ENCODE measurements at places on chromosomes 1 and 21.

GRCh38 chr1:204411451-204412204 is at the start of gene PPP1R15B:
Gene PPP1R15B, minus strand, starts transcription at chr1:204411817. Its CDS starts 406 bp downstream, at chr1:204411411.
- peak; percentile 91 for DNase-seq

GRCh38 chr1:110879758-110880606 is 7.0 kb downstream of the CD53 start:
- no peak for DNase-seq

GRCh38 chr1:161484613-161485012 is 20.6 kb upstream of the FCGR2A start:
- no peak for DNase-seq

- DNase-seq, result no peak
Measured at GRCh38 chr1:112457241-112457640, 51.5 kb upstream of the WNT2B start.

DNA sequence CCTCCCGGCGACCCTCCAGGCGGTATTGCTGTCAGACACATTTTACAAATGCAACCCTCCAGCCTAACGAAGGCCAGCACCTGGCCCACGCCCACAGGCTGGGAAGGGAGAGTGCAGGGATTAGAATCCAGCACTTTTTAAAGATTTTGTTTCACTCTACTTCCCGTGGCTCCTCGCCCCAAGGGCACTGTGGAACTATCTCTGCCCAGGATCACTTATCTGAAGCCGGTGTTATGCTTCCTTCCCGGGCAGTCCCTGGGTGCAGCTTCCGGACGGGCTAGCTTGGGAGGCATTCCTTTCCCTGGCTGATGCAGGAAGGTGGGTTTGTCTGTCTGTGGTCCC is 35.8 kb downstream of the CCN1 start:
- no peak for DNase-seq

GRCh38 chr1:167650269-167651160 is 20.5 kb downstream of the RCSD1 start:
- DNase-seq, result no peak

DNA sequence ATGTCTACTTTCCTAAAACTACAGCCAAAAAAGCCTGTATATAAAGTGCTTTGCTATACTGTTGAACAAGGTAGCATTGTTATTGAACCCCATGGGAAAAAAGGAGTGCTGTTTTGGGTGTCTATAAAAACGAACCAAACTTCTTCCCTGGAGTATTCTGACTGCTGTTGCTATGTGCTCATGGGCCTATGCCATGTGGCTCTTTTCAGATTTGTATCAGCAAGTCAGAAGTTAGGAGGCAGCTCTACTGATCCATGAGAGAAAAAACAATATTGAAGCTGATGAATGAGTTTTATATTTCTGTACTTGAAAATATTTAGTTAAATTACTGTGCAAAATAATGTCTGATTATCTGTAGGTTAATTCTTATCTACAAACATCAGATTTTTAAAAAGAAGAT is 66.5 kb downstream of the ADGRL2 start:
- DNase-seq, result no peak

DNA sequence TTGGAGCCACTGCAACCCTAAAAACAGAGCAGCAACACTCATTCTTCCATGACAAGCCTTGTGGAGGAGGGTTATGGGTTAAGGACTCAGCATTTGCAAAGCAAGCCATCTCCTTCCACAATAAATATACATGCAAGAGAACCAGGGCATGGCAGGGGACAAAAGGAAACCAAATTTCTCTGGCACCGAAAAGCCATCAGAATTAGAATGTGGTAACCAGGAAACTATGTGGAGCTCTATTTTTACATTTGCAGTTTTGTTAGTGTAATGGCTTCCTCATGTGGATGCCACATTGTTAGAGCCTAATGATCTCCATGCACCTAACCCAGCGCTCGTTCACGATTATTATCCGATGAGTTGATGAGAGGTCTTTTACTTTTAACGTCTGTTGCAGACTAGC is 91.7 kb downstream of the NAV1 start:
- no peak for DNase-seq

DNA sequence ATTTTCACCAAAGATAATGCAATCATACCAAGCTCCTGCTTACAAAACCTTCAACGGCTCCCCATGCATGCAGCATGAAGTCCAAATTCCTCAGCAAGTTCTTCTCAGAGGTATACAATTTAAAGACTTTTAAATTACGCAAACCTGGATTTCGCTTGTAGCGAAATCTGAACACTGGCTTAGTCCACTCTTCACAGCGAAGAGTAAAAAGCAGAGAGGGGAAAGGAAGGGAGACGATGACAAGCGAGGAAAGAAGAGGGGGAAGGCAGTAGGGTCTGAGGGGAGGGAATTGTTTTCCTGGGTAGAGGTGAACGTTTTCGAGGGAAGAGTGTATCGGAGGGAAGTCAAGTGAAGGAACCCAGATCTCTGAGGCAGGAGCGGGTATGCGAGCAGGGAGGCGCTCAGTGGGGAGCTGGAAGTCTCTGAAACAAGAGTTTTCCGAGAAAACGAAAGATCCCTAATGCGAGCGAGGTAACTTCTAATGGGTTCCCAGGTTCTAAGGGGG is 790 bp downstream of the TESK2 start:
- no peak for DNase-seq

GRCh38 chr1:179318491-179318890 is 24.9 kb downstream of the SOAT1 start:
- DNase-seq, result no peak

- DNase-seq, result no peak
Measured at GRCh38 chr1:232179896-232180778, 449.8 kb downstream of the SIPA1L2 start.

DNA sequence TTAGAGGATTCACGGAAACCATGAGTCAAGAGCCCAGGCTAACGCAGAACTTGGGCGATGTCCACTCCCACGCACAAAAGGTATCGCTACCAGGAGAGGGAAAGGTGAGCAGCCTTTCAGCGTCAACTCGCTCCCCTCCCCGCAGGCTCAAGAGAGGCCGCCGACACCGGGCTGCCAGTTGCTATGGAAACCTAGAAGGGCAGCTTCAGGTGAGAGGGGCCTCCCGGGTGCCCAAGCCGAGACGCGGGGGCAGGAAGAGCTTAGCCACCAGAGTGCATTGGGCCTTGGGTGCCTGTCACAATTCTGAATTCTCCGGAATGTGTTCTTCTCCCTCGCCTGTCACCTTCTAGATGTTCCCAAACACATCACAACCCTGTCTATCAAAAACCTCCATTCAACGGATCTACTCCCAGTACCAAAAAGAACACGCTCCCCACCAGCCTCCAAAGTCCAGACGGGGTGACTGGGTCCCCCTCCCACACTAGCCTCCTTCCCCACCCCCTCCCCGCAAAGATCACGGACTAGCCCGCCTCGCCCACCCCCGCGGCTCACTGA is 694 bp downstream of the MEAF6 start:
- peak; percentile 54 for DNase-seq

DNA sequence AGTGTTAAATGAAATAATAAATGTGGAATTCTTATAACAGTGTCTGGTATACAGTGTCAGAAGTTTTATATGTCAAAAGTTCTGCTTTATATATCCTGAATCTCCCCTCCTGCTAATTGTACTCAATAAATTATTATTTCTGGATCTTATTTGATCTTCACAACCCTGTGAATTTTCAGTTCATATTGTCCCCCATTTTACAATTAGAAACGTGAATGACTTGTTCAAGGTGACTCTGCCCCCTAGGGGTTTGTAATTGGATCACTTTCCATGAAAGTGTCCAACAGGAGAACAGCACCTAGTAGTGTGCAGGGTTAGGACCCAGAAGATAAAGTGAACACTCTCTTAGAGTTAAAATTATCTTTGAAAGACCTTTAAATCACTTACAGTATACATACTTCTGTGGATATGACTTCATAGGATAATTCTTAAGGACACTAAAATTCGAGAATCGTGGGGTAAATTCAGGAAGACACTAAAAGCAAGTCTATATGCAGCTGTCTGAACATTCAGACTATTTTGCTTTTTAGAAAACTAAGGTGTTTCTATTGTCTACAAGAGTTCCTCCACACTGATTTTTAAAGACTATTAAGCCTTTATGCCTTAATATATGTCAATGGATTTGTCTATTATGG is 4.5 kb upstream of the DDR2 start:
- no peak for DNase-seq

- DNase-seq, result no peak
Measured at GRCh38 chr1:64894438-64895196, 71.7 kb downstream of the JAK1 start.

- DNase-seq, result no peak
Measured at GRCh38 chr1:244324176-244324883, 127.4 kb downstream of the ADSS2 start.

DNA sequence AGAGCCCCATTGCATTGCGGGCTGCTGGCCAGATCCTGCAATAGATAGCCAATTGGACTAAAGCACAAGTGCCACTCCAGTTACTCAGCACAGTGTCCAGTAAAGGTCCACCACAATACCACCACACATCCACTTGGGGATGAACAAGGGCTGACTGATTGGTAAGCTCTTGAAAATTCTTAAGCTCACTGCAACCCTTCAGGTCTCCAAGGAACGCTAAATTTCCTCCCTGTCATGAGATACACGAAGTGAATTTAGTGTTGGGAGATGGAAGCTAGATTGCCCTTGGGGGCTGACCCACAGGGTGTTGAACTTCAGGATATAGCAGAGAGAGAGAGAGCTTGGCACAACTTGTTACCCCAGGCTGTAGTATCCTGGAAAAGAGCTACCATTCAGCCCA is 9.8 kb upstream of the AADACL3 start:
- no peak for DNase-seq

DNA sequence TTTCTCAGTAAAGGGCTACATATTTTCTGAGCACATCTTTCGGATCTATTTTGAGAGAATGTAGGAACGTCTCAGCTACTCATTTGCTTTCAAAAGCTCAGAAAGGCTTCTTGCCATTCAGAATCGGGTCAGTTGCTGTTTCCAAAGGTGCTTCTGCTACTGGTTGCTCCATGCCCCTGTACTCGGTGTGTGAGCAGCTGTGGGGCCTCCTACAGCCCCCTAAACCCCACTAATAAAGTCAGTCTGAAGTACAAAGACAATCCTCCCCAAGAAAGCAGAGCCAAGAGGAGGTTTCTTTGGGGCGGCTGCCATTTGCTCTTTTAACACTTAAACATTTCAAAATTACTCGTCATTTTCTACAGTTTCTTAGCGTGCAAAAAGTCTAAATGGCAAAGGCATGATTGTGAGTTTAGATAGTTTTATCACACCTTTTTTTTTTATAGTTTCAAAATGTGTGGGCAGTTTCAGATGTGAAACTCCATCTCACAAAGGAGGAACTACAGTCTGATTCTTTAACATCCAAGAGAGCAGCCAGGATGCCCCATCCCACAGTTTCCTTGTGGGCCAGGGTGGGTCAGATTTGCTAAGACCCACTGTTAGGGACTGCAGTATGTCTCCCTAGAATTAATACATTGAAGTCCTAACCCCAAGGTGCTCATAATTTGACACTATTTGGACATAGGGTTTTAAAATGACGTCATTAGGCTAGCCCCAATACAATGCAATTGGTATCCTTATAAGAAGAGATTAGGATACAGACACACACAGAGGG is 4.1 kb downstream of the RUNX1 start:
- no peak for DNase-seq

- DNase-seq, result no peak
Measured at GRCh38 chr1:235673981-235674380, 24.4 kb upstream of the GNG4 start.

- DNase-seq, result no peak
Measured at GRCh38 chr1:228798548-228798947, 63.3 kb downstream of the RHOU start.

DNA sequence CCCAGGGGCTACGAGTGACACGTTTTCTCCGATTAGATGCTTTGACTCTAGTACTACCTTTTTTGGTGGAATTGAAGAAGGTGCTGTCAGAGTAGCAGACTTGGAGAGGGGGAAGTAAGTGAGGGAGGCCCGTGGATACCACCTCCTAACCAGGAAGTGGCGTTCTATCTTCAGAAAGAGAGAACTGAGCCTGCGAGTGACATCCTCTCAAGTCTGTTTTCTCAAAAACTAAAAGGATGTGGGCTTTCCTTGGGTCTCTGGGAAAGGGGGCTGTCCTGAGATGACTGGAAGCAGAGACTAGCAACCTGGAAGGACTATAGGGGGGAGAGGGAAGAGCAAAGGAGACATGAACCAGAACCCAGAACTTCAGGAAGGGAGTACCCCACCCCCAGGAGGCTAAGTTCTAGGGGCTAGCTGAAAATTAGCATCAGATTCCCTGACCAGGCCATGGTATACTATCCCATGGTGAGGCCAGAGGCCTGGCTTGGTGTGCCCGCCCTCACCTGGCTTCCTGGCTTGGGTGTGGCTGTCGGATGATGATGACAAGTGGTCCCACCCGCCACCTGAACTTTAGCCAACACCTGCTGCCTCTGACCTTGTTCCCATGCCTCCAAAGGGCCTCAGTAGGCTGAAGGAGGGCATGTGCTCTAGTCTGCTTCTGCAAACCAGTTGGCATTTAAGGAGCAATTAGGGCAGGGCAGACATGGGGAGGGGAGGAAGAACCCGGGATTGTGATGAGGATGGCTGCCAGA is 49.1 kb downstream of the ATP2B4 start:
- no peak for DNase-seq

DNA sequence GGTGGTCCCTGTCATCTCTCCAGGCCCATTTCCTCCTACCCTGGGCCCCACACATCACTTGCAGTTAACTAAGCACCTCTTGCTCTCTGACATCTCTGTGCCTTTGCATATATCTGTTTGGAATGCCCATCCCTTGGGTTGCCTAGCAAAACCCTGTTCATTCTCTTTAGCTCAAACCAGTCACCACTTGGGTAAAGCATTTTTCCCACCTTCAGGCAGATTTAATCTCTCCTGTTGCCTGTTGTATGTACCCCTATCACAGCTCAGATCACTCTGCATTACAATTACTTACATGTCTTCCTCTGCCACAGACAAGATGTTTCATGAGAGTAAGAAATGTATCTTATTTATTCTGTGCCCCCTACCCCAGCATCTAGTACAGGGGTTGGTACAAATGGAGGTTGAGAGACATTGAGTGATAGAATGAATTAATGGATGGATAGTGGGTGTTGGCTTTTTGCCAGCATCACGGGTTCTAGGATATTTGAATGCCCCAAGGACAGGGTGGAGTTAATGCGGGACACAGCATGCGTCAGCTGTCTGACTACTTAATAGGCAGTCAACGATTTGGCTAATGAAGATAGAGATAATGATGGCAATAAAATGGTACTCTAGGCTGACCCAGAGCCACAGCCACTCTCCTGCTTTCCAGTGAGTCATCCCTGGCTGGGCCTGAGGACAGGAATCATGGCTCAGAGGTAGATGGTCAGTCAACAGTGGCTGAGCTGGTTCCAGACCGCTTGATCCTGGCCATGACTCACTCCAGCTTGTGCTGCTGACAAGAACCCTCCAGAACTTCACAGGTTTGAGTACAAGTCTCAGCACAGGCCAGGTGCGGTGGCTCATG is 6.5 kb downstream of the NR0B2 start:
- DNase-seq, result no peak

DNA sequence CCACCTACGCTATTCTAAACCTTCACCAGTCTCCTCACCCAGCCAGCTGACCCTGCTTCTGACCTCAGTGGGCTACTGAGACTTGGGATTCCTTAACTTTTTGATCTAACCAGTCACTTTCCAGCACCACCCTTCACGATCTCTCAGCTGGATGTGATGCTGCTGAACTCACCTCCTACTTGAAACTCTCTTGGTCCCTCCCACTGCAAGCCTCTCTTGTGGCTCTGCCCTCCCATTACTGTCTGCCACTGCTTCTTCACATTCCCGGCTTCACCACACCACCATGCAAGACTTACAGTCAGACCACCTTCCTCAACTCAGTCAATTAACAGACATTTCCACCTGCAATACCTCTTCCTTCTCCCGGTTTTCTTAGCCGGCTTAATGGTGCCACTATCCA is 6.3 kb downstream of the TAF5L start:
- no peak for DNase-seq
